ENCODE measurements at places on chromosomes 13 and 19. TPM values are rescaled to one million over a fixed set of nuclear protein-coding genes. Genes with fewer than 3 reads are reported as not detected.

GRCh38 chr19:4175669-4175931, 6.8 kb downstream of the SIRT6 start:
- no peak for DNase-seq

DNA sequence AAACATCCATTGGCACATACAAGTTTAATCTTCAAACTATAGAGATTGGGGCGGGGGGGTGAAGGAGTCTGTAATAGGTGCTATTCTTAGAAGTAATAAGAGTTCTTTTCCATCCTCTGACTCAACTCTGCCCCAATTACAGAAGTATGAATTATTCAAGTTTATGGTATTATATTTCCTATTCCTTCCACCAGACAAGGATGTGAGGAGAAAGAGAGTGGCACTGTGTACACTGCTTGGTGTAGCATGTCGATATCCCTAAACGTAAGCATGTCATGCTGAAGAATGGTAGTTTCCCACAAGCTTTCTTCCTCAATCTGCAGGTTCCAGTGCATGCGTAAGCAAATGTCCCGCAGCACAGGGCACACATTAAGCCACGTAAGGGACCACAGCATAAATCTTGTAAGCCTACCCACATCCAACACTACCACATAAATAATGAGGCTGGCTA, 14.1 kb downstream of the BRD4 start:
- DNase-seq = no peak

GRCh38 chr13:113159701-113160100, 1.3 kb downstream of the PROZ start:
- DNase-seq = no peak

- DNase-seq = no peak
Observed at GRCh38 chr13:98877466-98877865, 100.4 kb downstream of the DOCK9 start.

DNA sequence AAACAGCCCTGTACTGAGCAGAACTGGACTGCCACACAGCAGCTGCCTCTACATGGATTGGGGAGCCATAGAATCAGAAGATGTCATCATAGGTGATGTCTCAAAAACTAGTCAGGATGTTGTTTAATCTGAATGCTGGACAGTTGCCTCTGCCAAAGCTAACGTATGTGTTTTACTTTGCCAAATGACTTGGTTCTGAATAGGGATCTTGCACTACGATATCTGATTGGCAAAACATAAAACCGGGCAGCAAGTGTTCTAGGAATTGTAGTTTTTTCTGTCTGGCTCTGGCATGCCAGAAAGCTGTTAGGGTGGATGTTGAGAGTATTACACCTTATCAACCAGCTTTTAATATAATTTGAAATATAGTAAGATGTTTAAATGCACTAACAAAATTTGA, 645.9 kb downstream of the GPC5 start:
- DNase-seq = no peak

- DNase-seq = no peak
Observed at GRCh38 chr13:110380359-110381028, 73.4 kb downstream of the COL4A2 start.

DNA sequence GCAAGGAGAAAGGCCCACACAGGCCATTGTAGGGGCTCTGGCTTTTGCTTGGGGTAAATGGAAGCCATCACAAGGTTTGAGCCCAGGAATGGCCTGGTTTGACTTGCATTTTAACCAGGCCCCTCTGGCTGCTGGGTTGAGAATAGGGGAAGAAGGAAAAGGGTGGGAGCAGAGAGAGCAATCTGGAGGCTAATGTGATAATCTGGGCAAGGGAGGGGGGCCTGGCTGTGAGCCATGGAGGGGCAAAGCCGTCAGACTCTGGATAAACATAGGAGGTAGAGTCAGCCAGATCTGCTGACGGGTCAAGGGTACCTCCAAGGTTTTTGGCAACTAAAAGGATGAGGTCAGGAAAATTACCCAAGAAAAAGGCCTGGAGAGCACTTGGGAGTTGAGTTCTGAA, 41.6 kb downstream of the RFX2 start:
- no peak for DNase-seq

GRCh38 chr13:66585669-66586203, 644.4 kb downstream of the PCDH9 start:
- DNase-seq = no peak

DNA sequence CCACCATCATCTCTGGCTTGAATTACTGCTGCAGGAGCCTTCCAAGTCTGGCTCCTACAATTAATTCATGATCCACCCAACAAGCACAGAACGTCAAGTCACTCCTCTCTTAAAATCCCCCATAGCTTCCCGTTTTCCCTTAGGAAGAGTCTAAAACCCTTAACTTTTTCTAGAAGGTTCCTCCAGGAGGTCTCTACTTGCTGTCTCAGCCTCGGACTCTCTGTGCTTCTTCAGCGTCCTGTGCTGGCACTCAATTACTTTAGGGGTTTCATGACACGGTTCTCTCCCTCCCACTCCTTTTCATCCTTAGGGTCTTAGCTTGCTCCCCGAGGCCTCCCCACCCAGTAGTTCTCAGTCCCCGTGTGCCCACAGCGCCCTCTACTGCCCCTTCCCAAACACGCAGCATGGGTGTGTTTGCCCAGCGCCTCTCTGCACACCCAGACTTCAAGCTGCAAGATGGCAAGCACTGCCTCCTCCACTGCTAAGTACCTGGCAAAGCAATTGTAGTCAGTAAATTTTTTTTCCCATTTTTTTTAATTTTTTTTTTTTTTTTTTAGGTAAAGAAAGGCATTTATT, 25.8 kb upstream of the MAP3K10 start:
- peak; percentile 44 for DNase-seq

The ZNF816 gene
- total RNA-seq = 8.9 TPM

The C1QTNF9B gene
- not detected for total RNA-seq

The ELSPBP1 gene
- total RNA-seq = not detected

The CYP2A7 gene
- total RNA-seq = not detected

The ZFP82 gene
- not detected for total RNA-seq

The PINLYP gene
- 0.17 TPM for total RNA-seq

The ABCC4 gene
- 26.3 TPM for total RNA-seq

The ELAVL1 gene
- total RNA-seq = 134 TPM
